ENCODE measurements at places on chromosomes 3 and 15.

- DNase-seq = no peak
Observed at GRCh38 chr15:40292246-40292645, 9.4 kb upstream of the ANKRD63 start.

- no peak for DNase-seq
Observed at GRCh38 chr15:53536479-53537120, 222.9 kb downstream of the WDR72 start.

DNA sequence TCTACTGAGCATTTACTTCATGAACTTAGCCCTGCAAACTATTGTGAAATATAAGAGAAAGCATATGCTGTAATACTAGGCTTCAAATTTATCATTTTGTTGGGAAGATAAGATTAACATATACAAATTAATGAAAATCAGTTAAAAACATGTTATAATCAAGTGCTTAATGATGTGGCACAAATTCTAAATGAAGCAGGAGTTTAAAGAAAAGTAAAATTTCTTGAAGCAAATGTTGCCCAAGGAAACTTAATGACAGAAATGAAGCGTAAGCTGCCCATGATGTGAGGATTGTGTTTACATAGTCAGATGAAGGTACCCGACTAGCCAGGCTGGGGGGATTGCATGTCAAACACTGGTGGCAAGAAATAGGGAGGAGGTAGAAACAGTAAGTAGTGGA is 103.1 kb upstream of the GAP43 start:
- no peak for DNase-seq

DNA sequence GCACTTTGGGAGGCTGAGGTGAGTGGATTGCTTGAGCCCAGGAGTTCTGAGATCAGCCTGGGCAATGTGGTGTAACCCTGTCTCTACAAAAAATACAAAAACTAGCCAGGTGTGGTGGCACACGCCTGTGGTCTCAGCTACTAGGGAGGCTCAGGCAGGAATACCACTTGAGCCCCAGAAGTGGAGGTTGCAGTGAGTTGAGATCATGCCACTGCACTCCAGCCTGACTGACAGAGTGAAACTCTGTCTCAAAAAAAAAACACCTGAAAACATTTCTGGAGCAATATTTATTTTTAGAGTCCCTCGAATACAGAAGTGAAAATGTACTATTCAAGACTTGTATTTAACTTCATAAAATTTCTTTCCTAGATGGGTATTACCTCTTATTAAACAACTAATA is 4.6 kb downstream of the SPCS1 start:
- no peak for DNase-seq

DNA sequence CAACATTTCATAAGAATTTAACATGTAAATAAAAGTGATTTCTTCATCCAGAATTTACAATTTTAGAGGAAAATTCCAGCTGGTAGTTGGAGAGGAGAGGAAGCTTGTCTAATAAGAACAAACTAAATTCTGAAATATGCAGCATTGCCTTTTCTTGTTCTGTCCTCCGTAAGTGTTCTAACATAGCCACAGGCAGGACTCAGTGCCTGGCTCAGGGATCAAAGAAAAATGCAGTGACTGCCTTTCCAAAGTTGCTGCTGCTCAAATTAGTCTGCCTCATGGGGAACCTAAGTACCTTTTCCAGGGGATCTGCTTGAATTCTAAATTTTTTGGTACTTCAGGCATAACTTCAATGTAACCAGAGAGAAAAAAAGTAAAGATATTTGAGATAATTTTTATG is 713.0 kb upstream of the CADM2 start:
- no peak for DNase-seq

DNA sequence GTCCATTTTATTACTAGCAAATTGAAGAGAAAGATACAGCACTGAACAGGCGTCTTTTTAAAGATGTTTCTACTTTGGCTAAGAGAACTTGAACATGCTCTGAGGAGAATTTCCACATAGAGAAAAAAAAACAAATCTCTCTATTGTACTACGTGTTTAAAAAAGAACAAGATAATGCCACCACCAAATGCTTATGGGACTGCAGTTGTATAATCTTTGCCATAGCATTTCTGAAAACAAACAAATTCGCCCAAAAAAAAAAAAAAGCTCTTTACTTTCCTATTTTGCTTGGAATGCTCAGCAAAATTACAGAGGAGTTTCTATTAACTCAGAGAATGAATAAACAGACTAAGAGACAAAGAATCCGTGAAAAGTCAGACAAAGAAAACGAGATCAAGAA is 114.2 kb downstream of the CNTN3 start:
- DNase-seq = no peak

DNA sequence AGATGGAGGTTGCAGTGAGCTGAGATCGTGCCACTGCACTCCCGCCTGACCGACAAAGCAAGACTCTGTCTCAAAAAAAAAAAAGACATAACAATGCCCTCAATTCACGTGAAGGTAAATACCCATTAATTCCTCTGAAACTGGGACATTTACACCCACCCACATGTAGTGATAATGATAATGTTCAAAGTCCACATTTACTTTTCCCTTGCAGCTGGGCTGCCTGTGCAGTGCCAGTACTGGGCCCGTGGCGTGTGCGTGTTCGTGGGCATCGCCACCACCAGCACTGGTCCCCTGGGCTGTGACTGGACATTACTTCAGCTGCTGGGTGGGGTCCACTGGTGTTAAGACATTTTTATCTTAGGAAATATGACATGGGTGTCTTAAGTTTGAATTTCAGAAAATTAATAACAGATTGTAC is 123.6 kb downstream of the SLC25A26 start:
- no peak for DNase-seq

DNA sequence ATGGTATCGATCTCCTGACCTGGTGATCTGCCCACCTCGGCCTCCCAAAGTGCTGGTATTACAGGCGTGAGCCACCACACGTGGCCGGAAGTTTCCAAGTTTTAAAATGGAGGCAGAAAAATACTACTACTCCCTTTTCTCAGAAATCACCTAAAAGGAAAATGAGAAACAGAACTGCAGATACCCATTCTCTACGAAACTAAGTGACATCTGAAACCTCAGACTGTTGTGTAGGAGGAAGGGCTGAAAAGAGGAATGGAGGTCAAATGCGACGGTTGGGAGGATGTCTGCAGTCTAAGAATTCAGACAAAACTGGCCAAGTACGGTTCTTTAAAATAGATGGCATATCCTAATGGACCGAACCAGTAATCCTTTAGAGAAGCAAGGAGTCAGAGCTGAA is 24.1 kb downstream of the WDR48 start:
- DNase-seq = no peak

DNA sequence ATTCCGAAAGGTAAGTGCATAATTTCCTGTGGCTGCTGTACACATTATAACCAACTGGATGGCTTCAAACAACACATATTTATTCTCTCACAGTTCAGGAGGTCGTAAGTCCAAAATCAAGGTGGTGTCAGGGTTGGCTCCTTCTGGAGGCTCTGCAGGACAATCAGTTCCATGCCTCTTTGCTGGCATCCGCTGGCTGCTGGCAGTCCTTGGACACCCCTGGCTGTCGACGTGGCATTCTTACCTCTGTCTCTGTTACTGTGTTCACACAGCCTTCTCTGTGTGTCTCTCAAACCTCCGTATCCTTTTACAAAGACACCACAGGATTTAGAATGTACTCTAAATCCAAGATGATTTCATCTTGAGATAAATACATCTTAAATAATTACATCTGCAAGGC is 398.8 kb upstream of the ATP10A start:
- DNase-seq = no peak

GRCh38 chr3:184538666-184539431 is 22.7 kb upstream of the EPHB3 start:
- no peak for DNase-seq

DNA sequence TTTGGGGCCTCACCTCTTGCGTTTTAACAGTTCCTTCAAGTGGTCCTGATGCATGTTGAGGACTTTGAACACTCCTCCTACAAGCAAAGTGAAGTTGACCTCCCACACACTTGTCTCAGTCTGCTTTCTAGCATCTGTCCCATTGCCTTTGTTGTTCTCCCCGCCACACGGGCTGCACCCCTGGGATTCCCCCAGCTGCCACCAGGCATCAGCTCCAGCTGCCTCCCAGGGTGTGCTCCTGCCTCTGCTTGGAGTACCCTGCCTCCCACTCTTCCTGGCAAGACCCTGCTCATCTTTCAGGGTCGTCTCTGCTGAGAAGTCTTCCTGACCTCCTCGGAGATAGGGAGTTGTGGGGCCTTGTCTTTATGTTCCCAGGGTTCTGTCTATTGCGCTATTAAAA is 52.2 kb downstream of the IGF1R start:
- DNase-seq = no peak

GRCh38 chr15:98724048-98724447 is 75.7 kb downstream of the IGF1R start:
- no peak for DNase-seq

- no peak for DNase-seq
Observed at GRCh38 chr3:72665103-72665502, 183.1 kb downstream of the SHQ1 start.

GRCh38 chr15:31160297-31160696 is 58.8 kb upstream of the TRPM1 start:
- DNase-seq = no peak

GRCh38 chr3:143770391-143770790 is 77.9 kb downstream of the SLC9A9 start:
- DNase-seq = no peak

DNA sequence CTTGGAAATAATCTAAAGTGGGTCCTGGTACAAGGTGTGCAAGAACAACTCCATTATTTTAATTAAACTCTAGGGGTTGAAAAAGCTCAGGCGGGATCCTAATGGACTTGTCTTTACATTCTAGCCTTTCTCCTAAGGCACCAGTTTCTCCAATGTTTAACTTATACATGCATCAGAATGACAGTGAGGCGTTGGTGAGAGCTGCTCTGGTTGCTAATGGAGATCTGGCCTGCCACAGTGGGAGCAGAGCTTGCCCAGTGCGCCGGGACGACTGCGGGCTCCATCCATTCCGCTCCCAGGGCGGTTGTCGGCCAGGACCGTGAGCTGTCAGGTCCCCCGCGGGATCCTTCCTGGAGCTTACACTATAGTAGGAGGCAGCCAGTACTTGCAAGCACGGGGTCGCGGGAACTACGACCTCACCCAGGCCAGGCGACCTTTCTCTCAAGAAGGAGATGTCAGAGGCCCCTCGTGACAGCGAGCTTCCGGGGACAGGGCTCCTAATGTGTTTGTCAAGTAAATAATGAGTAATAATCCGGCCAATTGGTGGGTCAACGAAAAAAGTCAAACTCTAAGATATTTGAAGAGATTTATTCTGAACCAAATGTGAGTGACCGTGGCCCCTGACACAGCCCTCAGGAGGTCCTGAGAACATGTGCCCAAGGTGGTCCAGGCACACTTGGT is 991 bp upstream of the HIGD1A start:
- no peak for DNase-seq

DNA sequence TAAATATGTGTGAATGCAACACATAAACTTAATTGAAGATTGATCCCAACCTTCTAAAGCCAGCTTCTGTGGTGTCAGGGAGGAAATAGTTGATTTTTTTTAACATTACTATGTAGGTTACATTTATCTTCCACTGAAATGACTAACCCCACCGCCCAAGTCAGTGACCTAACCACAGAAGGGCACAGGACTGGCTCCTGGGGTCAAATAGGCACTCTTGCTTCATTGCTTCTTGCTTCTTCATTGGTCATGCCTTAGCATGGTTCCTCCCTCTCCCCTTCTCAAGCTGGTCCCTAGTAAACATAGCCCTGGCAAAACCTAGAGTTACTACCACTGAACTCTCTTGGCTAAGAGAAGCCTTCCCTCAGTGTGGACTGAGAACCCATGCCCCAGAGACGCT is 12.3 kb downstream of the EIF1B start:
- DNase-seq = no peak

DNA sequence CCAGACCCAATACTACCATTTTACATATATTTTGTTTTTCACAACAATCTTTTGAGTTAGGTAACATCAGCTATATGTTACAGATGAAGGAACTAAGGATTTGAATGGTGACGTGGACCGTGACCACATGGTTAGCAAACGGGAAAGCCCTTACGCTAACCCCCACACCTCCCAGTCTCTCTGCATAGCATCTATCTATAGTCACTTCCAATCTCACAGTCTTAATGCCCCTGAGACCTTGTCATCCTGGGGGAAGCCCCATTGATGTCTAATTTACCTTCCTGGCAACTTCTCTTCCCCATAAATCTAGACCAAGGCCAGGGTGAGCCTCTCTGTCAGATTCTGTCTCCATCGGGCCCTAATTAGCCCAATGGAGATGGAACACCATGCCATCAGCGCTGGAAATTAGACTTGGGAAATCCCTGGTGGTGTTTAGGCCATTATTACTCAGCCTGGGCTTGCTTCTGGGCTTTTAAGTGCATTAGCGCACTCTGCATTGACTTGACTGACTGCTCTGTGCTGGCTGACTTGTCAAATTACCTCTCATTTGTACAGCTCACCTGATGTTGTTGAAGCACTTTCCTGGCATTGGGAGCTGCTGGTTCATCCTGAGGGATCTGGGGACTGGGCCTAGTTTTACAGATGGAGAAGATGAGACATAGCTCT is 34.0 kb upstream of the SH3GL3 start:
- DNase-seq = no peak

DNA sequence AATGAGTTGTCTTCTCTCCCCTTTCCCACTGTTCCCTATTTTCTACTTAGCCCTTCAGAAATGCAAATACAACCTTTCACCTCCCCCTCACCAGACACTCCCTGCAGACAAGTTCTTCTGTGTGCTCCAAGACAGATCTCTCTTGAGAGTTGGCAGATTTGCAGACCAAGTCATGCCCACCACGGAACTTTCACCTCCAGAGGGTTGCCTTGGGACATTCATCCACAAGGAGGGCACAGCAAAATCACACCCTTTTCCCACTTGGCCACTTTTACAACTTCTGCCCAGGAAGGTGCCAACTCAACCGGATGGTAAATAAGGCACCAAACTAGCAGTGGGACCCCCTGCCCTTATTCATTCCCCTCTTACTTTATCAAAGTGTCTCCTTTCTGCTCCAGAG is 53.5 kb downstream of the SLC30A4 start:
- DNase-seq = no peak

DNA sequence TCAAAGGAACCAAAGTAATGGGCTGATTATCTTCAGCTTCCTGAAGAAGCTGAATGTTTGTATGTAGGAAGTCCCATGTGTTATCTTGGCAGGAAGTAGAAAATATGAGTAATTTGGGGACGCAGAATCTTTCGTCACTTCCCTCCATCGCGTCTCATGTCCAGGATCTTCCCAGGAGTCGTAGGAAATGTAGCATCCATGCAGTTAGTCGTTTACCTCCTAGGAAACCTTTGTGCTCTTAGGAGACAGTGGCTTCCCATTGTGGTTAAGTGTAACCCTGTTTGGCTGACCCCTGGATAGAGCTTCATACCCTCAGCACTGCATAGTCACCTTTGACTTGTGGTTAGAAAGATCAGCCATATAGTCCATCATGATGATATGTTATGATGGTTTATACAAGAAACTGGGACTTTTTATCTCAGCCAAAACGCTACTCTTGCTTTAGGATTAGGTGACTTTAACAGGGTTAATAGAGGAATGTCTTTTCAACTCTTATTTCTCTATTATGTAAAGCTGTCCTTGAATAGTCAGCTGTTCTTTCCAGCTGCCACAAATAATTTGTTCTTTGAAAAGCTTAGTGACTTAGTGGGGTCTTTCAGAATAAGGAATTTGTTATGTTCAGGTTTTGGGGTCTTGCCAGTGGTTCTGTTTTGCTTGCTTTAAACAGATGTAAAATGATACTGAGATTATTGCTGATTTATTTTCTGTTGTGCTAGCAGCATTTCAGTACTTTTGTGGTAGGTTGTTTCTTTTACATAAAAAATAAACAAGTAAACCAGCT is 92.2 kb downstream of the KLHL25 start:
- no peak for DNase-seq

GRCh38 chr15:40680151-40680550 is 14.8 kb upstream of the RAD51 start:
- no peak for DNase-seq
